ENCODE measurements at places on chromosomes 2 and 18. TPM values are rescaled to one million over a fixed set of nuclear protein-coding genes. Genes with fewer than 3 reads are reported as not detected.

Gene TEX261
- 47.8 TPM for total RNA-seq

Gene MITD1
- 20.9 TPM for total RNA-seq

Gene CDKL4
- 0.34 TPM for total RNA-seq

Gene NEU4
- 0.22 TPM for total RNA-seq

Gene LRP2
- 0.79 TPM for total RNA-seq

Gene NIFK
- 75.0 TPM for total RNA-seq

Gene ARL5A
- total RNA-seq: 65.6 TPM

Gene PJVK
- total RNA-seq: 2.4 TPM

- H3K27ac ChIP-seq: no peak overlapping the region
- DNase-seq: no peak
- H3K4me3 ChIP-seq: no peak overlapping the region
- H3K27me3 ChIP-seq: no peaks in the 10 kb centered on the region
Observed at GRCh38 chr2:159218389-159218788, 68.1 kb downstream of the WDSUB1 start.

GRCh38 chr2:212766921-212767320 is 228.3 kb upstream of the ERBB4 start:
- H3K27ac ChIP-seq: no peak overlapping the region
- no peak overlapping the region for H3K4me3 ChIP-seq

GRCh38 chr2:63124218-63124617 is 73.6 kb downstream of the OTX1 start:
- H3K27ac ChIP-seq: no peak overlapping the region
- no peaks in the 10 kb centered on the region for H3K36me3 ChIP-seq
- no peaks in the 10 kb centered on the region for H3K4me1 ChIP-seq
- H3K27me3 ChIP-seq: no peaks in the 10 kb centered on the region
- H3K4me3 ChIP-seq: no peak overlapping the region
- DNase-seq: no peak

DNA sequence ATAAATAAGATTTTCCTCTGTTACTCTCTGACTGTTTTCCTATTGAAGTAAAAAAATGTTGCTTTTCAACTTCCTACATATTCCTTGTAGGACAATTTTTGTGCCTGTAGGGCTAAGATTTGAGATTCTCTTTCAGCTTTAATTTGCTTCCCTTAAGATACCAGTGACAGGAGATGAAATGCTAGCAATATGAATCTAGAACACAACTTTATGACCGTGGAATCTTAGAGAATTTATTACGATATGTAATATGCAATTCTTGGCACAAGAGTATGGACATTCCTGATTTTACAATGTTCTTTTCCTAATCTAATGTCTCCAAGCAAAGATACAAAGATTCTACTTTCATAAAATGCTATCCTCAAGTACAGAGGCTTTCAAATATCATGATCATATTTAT is 180.9 kb downstream of the KCNE4 start:
- H3K4me1 ChIP-seq: no peaks in the 10 kb centered on the region
- no peak overlapping the region for H3K4me3 ChIP-seq

GRCh38 chr2:173793709-173794565 is 171.2 kb downstream of the SP3 start:
- H3K27ac ChIP-seq: no peak overlapping the region
- no peaks in the 10 kb centered on the region for H3K36me3 ChIP-seq
- H3K4me1 ChIP-seq: no peaks in the 10 kb centered on the region
- H3K27me3 ChIP-seq: no peaks in the 10 kb centered on the region
- H3K4me3 ChIP-seq: no peak overlapping the region

DNA sequence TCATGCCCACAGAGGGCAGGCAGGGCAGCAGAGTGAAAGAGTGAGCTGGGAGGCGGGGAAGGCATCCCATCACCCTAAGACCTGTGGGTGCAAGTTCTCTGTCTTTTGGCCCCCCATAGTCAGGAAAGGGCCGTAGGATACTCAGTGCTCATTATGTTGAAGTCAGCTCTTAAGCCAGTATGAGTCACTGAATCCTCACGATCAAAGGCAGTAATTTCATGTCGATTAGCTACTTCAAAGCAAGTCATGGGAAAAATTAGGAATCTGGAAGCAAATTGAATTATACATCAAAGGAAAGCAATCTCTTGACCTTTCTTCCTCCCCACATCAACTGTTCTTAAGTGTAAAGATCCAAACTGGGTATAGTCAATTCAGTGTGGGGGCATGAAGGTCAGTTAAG is 178.9 kb downstream of the FHOD3 start:
- H3K4me3 ChIP-seq: no peak overlapping the region
- H3K27me3 ChIP-seq: no peaks in the 10 kb centered on the region
- no peaks in the 10 kb centered on the region for H3K36me3 ChIP-seq
- no peak for DNase-seq

GRCh38 chr18:78979730-78980278 is at the start of gene SALL3:
TSS of gene SALL3 (plus strand) at chr18:78979818. CDS start at chr18:78980275, 457 bp downstream.
- no peaks in the 10 kb centered on the region for H3K36me3 ChIP-seq
- H3K4me3 ChIP-seq: peak within 1 kb of the TSS; percentile 55
- H3K27me3 ChIP-seq: peaks cover 53% of the 10 kb centered on the region
- H3K4me1 ChIP-seq: no peaks in the 10 kb centered on the region
- H3K27ac ChIP-seq: no peak within 1 kb of the TSS
- DNase-seq: no peak

GRCh38 chr18:80154293-80154692 is 45.2 kb downstream of the ADNP2 start:
- no peaks in the 10 kb centered on the region for H3K27me3 ChIP-seq
- no peak overlapping the region for H3K27ac ChIP-seq
- H3K36me3 ChIP-seq: no peaks in the 10 kb centered on the region
- no peak for DNase-seq
- no peaks in the 10 kb centered on the region for H3K4me1 ChIP-seq

GRCh38 chr2:179543361-179543901 is 278.8 kb upstream of the SESTD1 start:
- H3K36me3 ChIP-seq: no peaks in the 10 kb centered on the region
- no peaks in the 10 kb centered on the region for H3K4me1 ChIP-seq
- DNase-seq: peak; percentile 41
- H3K27ac ChIP-seq: no peak overlapping the region
- no peak overlapping the region for H3K4me3 ChIP-seq
- no peaks in the 10 kb centered on the region for H3K27me3 ChIP-seq

GRCh38 chr2:188382107-188382506 is 90.4 kb downstream of the GULP1 start:
- H3K4me1 ChIP-seq: peaks cover 12% of the 10 kb centered on the region
- H3K27me3 ChIP-seq: no peaks in the 10 kb centered on the region
- peak; percentile 21 for DNase-seq
- no peak overlapping the region for H3K4me3 ChIP-seq
- peak overlapping the region; percentile 77 for H3K27ac ChIP-seq
- peaks cover 3% of the 10 kb centered on the region for H3K36me3 ChIP-seq
